ENCODE measurements at places on chromosomes 2 and 18.

DNA sequence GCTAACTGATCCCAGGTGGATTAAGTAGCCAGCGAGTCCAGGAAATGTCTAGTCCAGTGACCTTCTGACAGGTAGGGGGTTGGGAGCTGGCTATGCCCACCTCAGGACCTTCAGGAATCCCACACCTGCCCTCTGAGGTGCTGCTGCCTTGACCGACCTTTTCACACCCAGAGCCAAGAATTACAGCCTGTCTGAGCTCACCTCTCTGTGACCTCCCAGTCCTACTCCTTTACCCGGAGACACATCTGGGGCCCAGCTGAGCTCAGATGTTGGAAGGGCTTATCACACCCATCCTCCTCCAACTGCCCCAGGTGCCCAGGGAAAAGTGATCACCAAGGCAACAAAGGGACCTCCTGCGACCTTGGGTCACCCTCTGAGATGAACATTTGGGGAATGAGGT is 413.3 kb upstream of the TNP1 start:
- DNase-seq = no peak

DNA sequence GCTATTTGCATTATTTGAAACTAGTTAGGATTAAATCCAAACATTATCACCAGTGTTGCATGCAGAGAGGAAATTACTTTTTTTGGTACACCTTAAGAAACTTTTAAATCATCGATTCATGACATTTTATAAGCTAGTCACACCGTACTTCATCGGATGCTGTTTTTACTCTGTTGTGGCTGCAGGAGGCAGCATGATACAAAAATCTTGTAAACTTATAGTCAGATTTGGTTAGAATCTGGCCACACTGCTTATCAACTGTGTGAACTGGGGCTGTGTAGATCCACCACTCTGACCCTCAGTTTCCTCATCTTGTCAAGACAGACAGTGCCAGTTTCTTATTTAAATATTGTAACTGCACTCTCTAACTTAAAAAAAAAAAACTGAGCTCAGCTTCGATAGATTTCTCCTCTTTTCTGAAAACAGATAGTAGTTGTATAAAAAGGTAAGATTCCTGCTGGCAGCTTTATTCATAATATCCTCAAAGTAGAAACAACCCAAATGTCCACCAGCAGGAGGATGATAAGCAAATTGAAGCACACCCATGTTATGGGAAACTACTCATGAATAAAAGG is 77.8 kb downstream of the RAPGEF4 start:
- no peak for DNase-seq

- no peak for DNase-seq
These were observed 40.3 kb downstream of the DAPL1 start for GRCh38 chr2:158835431-158835830.

- DNase-seq = no peak
These were observed 227.6 kb upstream of the ETAA1 start for GRCh38 chr2:67169417-67170140.

DNA sequence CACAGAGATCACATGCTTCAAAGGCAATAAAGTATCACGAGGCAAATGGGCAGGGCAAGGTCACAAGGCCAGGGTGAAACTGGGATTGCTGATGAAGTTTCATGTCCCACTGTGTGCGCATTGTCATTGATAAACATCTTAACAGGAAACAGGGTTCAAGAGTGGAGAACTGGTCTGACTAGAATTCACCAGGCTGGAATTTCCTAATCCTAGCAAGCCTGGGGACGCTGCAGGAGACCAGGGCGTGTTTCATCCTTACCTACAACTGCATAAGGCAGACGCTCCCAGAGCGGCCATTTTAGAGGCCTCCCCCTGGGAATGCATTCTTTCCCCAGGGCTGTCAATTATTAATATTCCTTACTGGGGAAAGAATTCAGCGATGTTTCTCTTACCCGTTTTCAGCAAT is 33.2 kb downstream of the PTPN4 start:
- DNase-seq = no peak

- DNase-seq = no peak
These were observed 463.2 kb upstream of the ZEB2 start for GRCh38 chr2:144983107-144983506.

- DNase-seq = no peak
These were observed 598.6 kb downstream of the NYAP2 start for GRCh38 chr2:225998116-225998515.

DNA sequence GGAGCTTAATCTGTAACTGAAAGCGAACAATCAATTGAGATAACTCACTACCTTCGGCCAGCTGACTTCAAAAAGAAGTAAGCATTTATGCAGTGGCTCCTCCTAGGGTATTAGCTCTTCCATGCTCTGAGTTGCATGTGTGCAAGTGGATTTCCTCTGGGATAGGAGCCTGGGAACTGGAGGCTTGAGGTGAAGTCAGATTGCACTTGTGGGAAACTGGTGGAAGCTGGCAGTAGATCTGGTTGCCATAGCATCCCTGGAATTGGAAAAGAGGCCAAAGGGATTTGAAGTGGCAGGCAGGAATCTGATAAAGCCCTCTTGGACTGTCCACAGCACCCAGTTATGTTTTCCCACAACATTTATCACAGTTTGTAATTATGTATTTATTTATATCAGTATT is 50.6 kb upstream of the FMNL2 start:
- no peak for DNase-seq

DNA sequence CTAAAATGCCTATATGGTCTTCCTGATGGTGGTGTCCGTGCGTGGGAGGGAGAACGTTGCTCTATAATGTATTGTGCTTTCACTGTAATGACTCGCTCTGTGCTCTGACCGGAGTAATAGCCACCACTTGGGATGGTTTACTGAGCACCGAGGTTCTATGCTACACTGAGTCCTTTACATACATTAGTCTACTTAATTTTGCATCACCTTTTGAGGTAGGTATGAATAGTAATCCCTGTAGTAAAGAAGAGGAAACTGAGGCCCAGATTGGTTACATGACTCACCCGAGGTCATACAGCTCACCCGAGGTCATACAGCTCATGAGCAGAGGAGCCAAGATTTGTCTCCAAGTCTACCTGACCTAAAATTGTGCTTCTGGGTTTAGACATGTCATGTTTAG is 79.5 kb downstream of the ARMC9 start:
- no peak for DNase-seq

DNA sequence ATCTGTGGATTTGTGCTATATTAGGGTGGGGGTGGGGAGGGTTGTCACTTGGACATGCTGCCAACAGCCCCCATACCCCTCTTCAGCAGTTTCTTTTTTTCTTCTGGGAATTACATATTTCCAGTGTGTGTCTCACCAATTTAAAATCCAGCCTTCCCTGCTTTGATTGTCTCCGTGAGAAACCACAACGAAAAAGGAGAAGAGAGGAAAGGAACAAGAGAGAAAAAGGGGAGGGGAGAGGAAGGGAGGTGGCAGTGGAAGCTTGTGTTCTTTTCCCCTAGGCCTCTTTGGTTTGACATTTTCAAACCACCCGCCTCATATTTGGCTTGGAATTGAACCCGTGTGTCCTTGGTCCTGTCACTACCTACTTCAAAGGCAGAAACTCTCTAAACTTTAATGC is 860 bp downstream of the CTNNA2 start:
- no peak for DNase-seq

DNA sequence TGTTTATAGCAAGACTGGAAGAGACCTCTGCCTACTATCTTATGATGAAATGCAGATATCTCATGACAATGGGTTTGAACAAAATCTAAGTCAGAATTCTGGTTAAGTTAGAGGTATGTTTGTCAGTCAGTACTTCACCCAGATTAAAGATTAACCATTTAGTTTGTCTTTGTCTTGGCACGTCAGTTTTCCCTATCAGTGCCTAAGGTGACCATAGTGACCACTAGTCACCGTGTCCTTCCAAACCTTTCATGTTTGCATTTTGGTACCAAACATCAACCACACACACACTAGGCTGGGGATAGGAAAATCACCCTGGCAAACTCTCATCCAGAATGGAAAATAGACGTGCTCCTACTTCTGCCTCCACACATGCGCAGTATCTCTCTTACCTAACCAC is 248.9 kb downstream of the PIEZO2 start:
- DNase-seq = no peak

- no peak for DNase-seq
These were observed 608.1 kb upstream of the REG3G start for GRCh38 chr2:78417355-78417754.

- DNase-seq = no peak
These were observed 7.2 kb downstream of the BABAM2 start for GRCh38 chr2:27897717-27898116.

DNA sequence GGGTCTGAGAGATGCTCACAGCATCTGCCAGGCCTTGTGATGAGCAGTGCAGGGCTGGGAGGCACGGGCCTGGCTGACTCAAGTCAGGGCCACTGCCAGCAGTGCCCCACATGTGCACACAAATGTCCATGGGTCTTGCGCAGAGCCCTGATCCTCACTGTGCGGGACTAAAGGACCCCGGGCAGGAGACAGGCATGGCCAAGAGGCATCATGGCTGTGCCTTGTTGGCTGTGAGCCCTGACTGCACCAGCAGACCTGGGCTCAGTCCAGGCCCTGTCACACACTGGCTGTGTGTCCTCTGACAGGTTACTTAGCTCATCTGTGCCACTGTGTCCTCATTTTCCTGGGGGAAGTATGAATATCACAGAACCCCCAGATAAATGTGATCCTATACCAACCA is 4.0 kb downstream of the KCNIP3 start:
- no peak for DNase-seq

GRCh38 chr18:3481696-3482210 is 31.8 kb downstream of the TGIF1 start:
- DNase-seq = no peak

GRCh38 chr2:62163106-62163831 is 32.6 kb upstream of the B3GNT2 start:
- DNase-seq = no peak

DNA sequence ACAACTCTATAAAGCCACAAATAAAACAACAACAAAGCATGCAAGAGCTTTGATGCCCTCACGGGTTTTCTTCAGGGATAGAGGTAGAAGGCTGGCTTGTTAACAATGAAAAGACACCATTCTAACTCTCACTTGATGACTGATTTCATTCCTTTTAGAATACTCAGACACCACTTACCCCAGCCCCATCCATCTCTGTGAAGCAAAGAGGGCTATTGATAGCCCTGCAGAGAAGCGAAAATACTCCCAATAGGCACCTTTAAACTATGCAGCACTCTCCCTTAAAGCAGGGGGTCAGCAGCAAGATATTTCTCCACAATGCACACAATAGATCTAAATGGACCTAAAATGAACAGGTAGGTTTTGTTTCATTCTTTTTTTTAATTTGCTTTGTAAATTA is 35.1 kb downstream of the ZNF385B start:
- DNase-seq = no peak
